ENCODE measurements at places on chromosomes 7 and 10.

GRCh38 chr7:24434972-24435371, 138.3 kb upstream of the PALS2 start:
- DNase-seq = no peak

GRCh38 chr10:128645486-128645885, 519.3 kb upstream of the MKI67 start:
- peak; percentile 51 for DNase-seq

- DNase-seq = no peak
Observed at GRCh38 chr10:110009736-110010475, 2.1 kb downstream of the ADD3 start.

DNA sequence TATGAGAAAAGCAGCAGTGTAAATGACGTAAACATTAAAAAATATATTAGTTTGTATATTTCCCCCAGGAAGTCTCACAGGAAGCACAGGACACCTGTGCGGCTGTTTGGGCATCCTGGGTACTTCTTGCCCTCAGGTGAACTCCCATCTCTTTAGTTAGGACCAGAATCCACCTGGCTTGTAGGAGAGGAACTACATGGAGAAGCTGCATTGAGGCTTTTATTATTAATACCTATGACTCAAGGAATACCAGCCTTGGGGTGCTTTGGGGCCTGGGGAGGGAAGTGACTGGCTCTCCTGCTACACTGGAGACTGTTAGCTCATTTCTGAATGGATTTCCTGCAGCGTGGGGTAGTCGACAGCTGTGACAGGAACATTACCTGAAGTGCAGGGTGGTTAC, 40.0 kb upstream of the GSDME start:
- DNase-seq = no peak

DNA sequence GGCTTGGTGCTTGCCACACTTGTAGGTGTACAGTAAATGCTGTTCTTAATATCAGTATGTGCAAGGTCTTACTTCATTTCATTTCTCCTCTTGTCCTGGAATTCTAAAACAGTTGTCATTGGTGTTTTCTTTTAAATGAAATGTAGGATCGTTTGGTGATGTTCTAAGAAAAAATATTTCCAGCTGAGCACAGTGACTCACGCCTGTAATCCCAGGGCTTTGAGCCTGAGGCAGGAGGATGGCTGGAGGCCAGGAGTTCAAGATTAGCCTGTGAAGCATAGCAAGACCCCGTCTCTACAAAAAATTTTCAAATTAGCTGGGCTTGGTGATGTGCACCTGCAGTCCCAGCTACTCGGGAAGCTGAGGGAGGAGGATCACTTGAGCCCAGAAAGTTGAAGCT, 32.6 kb upstream of the ELN start:
- DNase-seq = peak; percentile 88

DNA sequence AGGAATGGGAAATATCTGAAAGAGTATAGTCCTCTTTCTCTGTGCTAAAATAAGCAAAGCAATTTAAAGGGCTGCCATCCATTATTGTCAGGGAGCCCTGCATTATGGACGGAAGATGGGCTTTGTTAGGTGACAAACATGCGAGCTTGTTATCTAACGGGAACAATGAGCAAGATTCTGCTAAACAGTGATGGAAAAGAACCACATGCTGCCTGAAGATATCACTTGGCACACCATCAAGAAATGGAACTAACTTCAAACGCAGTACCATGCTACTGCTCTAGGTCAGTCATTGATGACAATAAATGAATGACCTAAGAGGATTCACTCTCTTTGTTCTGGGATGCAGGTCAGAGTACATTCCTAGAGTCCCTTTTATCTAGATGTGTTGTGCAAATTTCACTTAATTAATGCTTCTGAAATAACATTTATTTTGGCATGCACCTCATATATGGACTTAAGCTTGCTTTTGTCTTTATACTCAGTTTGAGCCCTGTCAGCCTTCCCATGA, 175.7 kb upstream of the PTN start:
- DNase-seq = no peak

- DNase-seq = no peak
Observed at GRCh38 chr7:67105377-67105776, 108.7 kb downstream of the TYW1 start.

DNA sequence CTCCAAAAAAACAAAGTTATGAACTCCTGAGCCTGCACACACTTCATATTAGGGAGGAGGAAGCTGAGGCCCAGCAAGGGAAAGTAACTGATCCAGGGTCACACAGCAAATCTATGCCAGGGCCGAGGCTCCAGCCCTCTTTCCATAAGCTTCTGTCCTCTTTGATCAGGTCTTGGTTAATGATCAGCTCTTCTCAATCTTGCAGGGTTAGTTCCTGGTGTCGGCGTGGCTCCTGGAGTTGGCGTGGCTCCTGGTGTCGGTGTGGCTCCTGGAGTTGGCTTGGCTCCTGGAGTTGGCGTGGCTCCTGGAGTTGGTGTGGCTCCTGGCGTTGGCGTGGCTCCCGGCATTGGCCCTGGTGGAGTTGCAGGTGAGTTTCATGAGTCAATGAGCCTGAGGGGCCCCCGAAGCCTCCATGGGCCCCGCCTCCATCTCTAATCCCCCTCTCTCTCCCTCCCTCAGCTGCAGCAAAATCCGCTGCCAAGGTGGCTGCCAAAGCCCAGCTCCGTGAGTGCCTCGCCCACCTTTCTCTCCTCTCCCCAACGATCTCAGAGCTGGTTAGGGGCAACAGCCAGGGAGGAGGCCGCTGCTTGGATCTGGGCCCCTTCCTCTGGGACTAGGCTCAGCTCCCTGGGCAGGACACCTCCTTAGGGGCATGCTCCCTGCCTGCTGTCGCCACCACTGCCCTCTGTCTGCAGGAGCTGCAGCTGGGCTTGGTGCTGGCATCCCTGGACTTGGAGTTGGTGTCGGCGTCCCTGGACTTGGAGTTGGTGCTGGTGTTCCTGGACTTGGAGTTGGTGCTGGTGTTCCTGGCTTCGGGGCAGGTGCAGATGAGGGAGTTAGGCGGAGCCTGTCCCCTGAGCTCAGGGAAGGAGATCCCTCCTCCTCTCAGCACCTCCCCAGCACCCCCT, 23.7 kb upstream of the LIMK1 start:
- DNase-seq = no peak

DNA sequence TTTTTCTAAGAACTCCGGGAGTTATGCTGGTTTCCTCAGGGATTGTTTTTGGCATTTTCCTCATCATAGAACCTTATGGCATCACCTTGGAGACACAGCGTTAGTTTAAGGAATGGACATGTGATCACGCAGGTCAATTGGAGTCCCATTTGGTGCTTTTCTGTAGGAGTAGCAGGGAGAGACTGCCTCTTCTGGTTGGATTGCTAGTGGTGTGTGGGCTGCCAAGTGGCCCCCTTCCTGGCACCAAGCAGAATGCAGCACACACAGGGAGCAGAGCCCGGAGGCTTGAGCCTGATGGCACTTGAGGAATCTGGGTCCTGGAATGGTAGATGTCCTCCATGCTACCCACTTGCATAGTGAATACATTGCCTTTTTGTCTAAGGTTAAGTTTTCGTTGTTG, 57.9 kb downstream of the SDK1 start:
- DNase-seq = no peak

GRCh38 chr7:98398567-98399372, 2.1 kb downstream of the BAIAP2L1 start:
- DNase-seq = no peak

- no peak for DNase-seq
Observed at GRCh38 chr7:136053689-136054485, 76.7 kb upstream of the MTPN start.

DNA sequence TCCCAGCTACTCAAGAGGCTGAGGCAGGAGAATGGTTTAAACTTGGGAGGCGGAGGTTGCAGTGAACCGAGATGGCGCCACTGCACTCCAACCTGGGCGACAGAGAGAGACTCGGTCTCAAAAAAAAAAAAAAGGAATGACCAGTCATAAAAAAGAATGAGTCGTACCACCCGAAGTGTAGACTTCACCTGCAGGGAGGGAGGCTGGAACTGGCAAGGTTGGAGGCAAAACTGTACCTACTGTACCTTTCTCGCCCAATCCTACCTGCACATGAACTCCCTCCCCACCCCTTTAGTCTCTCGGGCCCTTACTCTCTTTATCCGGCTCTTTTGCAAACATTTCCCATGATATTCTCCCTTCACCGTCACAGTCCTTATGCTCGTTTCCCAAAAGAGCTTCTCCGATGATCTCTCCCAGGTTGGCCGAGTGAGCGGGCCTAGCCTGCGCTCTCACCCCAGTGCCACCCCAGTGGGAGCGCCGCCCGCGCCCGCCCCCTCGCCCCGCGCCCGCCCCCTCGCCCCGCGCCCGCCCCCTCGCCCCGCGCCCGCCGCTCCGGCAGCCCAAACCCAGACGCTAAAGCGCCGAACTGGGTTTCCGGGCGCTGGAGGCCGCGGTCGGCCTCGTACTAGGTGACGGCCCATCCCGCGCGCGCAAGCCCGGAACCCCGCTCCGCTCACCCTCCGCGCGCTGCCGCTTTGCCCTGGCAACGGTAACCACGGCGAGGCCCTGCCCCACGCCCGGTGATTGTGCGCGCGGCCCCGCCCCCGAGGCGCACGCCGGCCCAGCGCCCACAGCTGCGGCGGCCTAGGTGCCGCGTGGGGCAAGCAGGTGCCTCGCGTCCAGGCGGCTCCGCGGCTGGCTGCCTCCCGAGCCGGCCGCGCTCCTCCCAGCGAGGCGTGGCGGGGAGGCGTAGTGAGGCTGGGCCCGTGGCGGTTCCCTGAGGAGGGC, at the start of gene SMKR1:
Gene SMKR1 (plus strand): TSS at position 772 of the 948 bp plus-strand sequence. CDS start 294 bp downstream, outside the sequence.
- peak; percentile 40 for DNase-seq
